ENCODE measurements at places on chromosomes 2 and 18.

- DNase-seq = no peak
Observed at GRCh38 chr18:12990123-12990475, 1.1 kb upstream of the CEP192 start.

GRCh38 chr2:25306777-25307368, 34.9 kb downstream of the DNMT3A start:
- no peak for DNase-seq

- DNase-seq = no peak
Observed at GRCh38 chr2:78034706-78035105, 512.5 kb upstream of the LRRTM4 start.

GRCh38 chr2:231037202-231037730, at the start of gene C2orf72:
Gene C2orf72, plus strand, starts transcription at chr2:231037523. Its CDS starts 43 bp downstream, at chr2:231037566.
- no peak for DNase-seq

GRCh38 chr2:148989882-148990493, 48.5 kb upstream of the LYPD6B start:
- DNase-seq = peak; percentile 19

GRCh38 chr2:152355409-152355831, 20.4 kb downstream of the FMNL2 start:
- no peak for DNase-seq

GRCh38 chr2:209845666-209846065, 74.0 kb downstream of the UNC80 start:
- DNase-seq = no peak

GRCh38 chr2:62054916-62055450, 140.9 kb upstream of the B3GNT2 start:
- no peak for DNase-seq

DNA sequence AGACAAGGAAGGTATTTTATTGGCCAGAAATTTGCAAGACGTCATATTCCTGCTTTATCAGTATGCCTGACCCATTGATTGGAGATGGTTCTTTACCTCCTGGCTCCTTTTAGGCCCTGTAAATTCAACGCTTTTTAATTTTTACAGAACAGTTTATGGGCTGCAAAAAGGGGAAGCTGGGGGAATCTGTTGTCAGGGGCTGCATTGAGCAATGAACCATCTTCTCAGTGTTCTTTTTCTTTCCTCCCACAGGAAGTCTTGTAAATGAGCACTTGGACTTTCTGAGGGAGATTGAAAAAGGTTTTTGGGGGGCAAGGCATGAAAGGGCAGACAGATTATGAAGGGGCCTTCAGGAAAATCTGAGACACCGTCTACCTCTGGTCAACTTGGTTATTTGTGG, 503.6 kb upstream of the TNP1 start:
- DNase-seq = no peak

DNA sequence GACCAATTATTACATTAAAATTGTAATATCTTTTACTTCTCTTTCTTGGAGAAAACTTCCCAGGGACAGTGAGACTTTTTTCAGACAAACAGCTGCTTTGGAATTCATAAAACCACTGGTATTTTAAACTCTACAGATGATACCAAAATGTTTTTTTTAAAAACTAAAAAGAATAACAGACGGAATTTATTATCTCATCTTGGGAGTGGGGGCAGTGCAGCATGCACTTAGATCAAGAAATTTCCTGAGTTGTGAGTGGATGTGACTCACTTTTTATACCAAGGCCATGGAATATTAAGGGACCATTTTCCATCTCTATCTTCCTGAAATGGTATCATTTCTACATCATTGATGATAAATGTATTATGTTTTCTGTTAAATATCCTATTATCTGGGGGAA, 422.8 kb upstream of the HNRNPA3 start:
- DNase-seq = no peak

DNA sequence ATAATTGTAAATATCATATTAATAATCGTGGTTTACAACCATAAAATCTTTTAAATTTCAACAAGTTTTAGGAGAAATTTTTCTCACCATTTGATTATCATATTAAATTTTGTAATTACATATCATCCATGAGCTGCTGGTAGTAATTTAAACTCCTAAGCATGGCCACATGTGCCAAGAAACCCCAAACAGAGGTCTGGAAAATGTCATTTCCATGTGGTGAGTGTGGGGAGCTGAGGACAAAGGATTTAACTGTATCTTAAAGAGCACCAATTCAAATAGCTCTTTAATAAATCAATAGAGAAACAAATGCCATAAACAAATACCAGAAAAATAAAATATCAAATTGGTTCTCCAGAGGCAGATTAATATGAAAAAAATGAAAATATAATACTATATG, 26.3 kb downstream of the PSME4 start:
- no peak for DNase-seq

- no peak for DNase-seq
Observed at GRCh38 chr18:11673560-11673959, 15.5 kb upstream of the GNAL start.

- no peak for DNase-seq
Observed at GRCh38 chr2:174436351-174436750, 40.8 kb downstream of the SCRN3 start.

GRCh38 chr2:101689114-101689825, 8.2 kb upstream of the MAP4K4 start:
- no peak for DNase-seq

- no peak for DNase-seq
Observed at GRCh38 chr2:181998891-181999654, 13.4 kb downstream of the PPP1R1C start.

DNA sequence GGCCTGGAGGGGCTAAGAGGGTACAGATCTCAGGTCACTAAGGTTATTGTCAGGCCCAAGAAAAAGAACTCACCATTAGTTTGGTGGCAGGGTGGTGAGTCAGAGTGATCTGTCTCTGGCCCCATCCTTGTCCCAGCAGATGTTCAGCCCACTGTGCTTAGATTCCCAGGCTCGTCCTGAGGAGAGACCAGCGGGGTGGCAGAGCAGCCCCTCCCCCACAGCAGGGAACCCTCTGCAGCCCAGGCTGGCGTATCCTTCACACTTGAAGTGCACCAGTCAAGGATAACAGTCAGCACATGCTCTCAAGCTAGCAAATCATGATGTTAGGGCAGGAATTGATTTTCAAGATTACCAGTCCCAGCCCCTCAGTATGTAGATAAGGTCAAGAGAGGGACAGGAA, 43.1 kb downstream of the TMEM185B start:
- DNase-seq = no peak

DNA sequence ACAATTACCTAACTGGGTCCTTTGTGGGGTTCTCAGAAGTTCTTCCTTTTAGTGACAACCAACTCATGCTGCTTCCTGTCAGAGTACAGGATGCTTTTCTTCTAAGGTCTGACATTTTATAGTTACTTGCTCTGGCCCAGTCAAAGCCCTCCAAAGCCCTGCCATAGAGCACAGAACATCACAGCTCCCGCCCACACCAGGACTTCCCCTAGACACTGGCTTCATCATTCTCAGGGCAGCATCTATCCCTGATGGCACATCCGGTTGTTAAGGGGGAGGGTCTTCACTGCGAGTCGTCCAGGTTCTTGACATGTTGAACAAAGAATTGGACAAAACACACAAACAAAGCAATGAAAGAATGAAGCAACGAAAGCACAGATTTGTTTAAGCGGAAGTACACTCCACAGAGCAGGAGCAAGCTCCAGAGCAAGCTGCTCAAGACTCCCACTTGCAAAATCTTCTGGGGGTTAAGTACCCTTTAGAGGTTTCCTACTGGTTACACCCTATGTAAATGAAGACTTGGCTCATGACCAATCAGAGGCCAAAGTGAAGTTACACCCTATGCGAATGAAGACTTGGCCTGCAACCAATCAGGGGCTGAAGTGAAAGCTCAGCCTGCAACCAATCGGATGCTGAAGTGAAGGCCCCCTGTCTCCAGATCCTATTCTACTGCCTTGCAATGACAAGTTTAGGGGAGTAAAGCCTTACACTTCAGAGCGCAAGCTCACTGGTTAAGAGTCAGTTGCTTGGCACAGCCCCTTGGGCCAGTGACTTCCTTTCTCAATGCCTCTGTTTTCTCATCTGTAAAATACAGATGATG, 79.0 kb downstream of the HDAC4 start:
- no peak for DNase-seq

DNA sequence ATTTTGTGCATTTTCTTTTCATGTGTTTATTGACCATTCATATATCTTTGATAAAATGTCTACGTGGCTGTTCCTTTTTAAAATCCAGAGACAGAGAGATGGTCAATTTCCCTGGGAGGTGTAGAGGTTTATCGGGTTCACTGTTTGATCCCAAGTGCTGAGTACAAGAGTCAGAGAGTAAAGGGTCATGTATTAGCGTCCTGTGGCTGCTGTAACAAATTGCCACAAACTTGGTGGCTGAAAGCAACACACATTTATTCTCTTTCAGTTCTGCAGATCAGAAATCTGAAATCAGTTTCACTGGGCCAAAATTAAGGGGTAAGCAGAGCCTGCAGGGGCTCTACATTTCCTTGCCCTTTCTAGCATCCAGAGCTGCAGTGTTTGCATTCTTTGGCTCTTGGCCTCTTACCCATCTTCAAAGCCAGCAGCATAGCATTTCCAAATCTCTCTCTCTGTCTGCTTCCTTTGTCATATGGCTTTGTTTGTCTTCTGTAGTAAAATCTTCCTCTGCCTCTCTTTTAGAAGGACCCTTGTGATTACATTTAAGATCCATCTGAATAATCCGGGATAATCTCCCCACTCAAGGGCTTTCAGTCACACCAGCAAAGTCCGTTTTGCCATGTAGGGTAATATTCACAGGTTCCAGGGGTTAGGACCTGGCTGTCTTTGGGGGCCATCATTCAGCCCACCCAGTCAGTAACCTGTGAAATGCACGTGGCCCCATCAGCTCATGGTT, 49.9 kb downstream of the TMEM17 start:
- DNase-seq = no peak

- no peak for DNase-seq
Observed at GRCh38 chr2:85938456-85938855, 49.7 kb upstream of the ST3GAL5 start.

DNA sequence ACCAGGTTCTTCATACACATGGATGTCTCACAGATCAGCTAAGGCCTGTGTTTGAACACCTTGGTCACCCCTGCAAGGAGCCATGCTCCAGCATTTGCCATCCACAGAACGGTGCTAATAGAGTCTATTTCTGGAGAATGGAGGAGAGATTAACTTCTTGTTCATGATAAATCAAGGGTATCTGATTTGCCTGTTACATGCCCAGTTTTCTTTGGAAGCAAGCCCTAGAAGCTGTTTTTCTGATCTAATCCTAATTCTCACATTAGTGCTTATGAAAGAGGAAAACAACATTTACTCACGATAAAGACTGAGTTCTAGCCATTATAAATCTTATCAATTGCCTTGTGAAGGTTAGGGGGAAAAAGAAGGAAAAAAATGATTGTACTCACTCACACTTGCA, 119.6 kb upstream of the DTNA start:
- DNase-seq = no peak

- no peak for DNase-seq
Observed at GRCh38 chr2:228102949-228103348, 78.5 kb downstream of the SPHKAP start.

DNA sequence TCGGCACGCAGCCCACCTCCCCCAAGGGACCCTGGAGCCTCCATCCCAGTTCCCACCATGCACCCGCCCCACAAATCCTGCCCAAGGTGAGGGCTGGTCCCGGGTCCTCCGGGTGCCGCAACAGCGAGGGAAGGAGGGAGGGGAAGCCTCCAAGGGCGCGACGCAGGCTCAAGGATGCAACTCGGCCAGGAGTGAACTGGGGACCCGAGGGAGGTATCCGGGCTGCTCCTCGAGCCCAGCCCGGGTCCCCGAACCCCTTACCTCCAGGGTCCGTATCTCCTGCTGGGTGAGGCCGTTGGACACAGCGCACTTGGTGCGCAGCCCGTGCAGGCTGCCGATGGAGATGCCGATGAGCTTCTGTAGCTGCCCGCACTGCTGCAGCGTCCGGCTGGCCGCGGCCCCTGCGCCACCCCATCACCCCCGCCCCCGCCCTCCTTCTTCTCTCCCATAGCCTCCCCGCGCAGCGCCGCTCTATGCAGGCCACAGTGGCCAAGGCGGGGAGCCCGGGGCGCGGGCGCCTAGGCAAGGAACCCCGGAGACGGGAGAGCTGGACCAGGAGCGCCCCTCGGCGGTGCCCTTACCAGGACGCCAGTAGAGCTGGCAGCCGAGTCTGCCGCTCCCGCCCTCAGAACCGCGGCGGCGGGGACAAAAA, 124.1 kb downstream of the ANKRD30BL start:
- DNase-seq = no peak

GRCh38 chr2:70966681-70967080, 11.7 kb upstream of the ANKRD53 start:
- DNase-seq = no peak

GRCh38 chr18:80229766-80230745, 17.3 kb downstream of the PARD6G start:
- DNase-seq = no peak

DNA sequence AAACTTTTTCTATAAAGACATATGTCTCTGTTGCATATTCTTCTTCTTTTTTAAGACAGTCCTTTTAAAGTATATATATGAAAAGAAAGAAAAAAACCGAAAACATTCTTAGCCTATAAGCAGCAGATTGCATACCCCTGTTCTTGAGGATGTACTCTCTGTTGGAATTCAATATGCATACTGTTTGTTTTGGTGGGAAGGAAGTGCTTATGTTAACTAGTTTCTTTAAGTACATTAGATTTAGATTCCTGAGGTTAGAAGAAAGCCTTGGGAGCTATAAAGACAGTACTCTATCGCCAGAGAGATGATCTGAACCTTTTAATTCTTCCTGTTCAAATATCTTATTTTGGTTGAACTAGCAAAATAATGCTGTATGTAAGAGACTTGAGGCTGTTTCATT, 46.8 kb upstream of the TBR1 start:
- no peak for DNase-seq

DNA sequence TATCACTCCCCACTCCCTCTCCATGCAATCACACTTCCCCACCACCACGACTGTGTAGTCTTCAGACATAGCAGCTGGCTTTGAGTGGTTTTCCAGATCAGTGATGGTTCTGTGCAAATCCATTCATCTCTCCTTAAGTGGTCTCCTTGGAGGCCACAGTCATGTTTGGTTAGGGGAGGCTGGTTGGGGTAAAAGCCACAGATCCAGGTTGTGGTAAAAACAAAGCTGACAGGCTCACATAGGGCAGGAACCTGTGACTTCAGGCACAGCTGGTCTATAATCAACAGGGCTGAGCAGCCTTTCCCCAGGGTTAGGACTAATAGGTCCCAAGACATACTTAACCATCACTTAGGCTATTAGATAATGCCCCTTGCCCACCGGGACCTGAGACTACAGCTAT, 46.2 kb upstream of the FZD7 start:
- no peak for DNase-seq

DNA sequence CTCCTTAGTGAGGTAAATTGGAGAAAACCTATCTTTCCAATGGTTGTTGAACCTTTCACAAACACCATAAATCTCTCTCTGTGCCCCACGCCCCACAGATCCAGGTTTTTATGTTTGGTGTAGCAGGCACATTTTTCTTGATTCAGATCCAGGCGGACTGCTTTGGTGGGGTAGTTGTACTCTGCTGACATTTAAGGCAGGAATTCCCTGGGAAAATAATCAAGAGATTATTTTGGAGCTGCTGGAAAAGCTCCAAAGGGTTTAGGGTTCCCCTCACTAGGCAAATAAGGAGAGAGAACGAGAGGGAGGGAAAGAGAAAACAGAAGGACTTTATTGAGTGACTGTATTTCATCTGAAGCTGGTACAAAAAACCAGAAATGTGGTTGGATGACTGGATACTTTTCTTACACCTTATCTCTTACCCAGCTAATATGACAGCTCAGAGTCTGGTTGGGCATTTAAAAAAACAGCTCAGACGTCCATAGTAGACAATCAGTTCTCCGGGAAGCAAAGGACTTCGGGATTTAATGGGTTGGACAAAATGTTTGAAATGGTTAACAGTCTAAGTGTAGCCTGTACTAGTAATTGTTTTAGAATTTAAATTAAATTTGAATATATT, 3.6 kb upstream of the AQP4 start:
- no peak for DNase-seq
